Right cardiac atrium (tissue), 5 donors: ENCODE measurements at places on chromosomes 2 and 18. TPM values are rescaled to one million over a fixed set of nuclear protein-coding genes. Genes with fewer than 3 reads are reported as not detected.

DNA sequence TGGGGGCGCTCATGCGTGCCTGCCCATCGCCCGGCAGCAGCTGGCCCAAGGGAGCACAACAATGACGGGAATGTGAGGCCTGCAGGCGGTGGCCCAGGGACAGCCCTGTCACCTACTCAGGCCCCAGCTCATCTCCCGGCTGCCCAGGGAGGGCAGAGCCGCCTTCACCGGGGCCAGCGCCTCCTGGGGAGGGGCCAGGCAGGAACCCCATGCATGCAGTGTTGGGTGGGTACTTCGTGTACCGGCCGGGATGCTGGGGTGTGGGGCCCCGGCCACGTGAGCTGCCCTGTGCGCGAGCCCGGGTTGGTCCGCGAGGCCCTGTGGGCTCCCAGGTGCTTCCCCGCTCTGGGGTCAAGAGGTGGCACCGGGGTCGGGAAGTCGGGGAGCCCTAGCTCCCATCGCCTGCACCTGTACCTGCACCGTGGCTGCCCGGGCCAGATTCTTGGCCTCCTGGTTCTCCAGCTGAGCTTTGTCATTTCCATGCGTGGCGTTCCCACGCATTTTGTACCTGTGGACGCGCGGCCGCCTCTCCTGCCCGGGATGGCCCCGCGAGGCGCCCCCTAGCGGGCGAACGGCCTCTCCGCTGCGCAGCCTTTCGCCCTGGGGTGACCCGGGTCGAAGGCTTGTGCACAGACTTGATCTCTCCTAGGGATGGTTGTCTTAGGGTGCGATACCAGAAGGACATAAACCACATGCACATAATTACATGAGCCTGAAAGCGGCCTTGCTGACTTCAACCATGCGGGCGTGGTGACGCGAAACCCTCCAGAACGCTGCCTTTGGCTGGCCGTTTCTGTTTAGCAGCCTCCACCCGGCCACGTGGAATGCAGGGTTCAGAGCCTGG lies 950 bp downstream of the KLHL30 start:
- DNase-seq, result peak; percentile 67

Gene LRPPRC
- total RNA-seq, result 81.8 TPM

DNA sequence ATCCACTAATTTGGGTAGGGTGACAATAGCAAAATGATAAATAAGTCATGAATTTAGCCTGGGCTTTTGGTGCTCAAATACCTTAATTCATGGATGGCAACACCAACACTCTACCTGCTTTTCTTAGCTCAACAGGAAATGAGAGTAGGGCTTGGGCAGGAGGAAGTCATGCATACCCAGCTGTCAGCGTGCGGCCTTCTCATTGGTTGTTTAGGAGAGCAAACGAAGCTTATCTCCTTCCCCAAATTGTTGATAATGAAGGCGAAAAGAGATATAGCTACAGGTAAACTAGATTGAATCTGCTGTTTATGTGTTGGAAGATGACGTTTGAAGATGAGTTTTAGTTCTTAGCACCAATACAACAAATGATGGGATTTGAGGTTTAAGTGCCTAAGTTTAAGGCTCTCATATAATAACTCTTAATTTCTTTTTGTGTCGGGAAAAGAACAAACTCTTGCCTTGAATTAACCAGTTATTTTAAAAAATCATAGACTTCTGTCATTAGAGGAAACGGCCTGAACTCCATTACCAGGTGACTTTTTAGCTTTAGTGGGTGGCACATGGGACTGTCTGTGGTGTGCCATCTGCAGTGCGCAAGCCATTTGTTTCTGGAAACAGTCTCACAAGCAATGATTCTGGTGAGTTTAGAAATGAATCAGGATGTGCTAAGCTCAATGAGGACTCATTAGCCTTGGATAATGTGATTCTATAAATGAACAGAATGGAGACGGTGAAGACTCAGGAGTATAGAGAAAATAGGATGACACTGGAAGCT lies 19.8 kb downstream of the MAP4K4 start:
- no peak for DNase-seq

- DNase-seq, result no peak
Observed at GRCh38 chr2:64376926-64377325, 77.0 kb upstream of the LGALSL start.

GRCh38 chr2:237242091-237242536 lies 156.4 kb downstream of the COPS8 start:
- DNase-seq, result no peak

- no peak for DNase-seq
Observed at GRCh38 chr2:70047451-70047850, 39.8 kb upstream of the PCBP1 start.

DNA sequence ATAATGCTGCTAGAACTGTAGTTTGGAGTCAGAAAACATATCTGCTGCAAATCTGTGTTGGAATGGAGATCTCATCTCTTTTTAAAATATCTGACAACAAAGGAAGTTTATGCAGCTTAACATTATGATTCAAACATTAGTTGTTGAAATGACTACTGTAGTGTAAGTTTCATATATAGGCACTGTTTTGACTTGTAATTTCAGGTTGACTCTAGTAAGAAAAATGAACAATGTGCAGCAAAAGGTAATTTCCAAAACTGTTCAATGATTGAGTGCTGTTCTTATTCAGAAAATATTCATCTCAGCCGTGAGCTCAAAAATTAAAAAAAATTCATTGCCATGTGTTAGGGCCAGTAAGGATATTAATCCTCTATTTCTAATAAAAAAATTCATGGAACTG lies 48.5 kb downstream of the CCDC138 start:
- DNase-seq, result no peak

Gene NIF3L1
- 16.6 TPM for total RNA-seq

DNA sequence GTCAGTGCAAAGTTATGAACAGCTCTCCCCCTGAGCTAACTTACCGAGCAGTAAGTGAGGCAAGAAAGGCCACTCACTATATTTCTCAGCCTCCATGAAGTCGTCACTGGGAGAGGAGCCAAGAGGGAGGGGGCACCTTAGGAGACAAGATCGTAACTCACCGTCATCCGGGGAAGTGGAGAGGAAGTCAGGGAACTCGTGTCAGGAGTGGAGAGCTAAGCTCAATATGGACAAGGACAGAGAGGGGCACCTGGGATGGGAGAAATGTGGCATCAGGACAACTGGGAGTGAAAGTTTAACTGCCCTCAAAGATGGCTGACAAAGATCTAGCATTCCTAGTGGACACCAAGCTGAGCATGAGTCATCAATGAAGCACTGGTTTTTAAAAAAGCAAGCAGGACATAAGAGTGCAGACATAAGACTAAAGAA lies 37.1 kb downstream of the BCL11A start:
- DNase-seq, result no peak

DNA sequence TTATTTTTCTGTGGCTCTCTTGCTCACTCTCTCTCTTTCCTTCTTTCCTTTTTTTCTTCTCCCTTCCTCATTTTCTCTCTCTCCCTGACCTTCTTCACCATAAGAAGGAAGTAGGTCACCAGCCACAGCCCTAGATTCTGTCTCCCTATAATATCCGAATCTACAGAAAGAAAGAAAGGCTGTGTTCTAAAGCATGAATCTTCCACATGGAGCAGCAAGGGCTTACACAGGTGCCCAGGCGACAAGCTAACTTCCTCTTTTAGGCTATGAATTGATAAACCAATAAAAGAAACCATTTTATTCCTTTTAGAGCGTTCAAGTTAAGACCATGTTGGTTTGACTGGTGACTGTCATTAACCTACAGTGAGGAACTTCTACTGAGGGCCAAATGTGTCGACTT lies 49.3 kb downstream of the CACNB4 start:
- no peak for DNase-seq

DNA sequence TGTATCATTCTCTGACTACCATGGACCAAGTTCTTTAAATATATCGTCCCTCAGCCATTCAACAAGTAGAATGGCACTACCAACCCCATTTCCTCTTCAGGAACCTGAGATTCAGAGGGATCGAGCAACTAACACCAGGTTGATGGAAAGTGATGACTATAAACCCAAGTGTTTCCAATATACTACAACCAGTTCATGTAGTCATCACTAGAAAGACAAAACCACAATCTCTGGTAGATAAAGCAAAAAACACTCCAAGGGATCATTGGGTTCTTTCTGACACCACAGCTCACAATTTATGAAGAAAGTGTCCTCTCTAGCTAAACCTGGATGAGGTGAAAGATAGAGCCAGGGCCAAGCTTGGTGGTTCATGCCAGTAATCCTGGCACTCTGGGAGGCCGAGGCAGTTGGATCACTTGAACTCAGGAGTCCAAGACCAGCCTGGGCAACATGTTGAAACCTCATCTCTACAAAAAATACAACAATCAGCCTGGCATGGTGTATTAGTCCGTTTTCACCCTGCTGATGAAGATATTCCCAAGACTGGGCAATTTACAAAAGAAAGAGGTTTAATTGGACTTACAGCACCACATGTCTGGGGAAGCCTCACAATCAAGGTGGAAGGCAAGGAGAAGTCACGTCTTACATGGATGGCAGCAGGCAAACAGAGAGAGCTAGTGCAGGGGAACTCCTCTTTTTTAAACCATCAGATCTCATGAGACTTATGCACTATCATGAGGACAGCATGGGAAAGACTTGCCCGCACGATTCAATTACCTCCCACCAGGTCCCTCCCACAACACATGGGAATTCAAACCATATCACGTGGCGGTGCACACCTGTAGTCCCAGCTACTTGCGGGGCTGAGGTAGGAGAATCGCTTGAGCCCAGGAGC lies 2.2 kb downstream of the CD226 start:
- DNase-seq, result no peak

- no peak for DNase-seq
Observed at GRCh38 chr2:59333007-59333406, 1091.9 kb upstream of the FANCL start.

GRCh38 chr2:225400060-225400511 lies 576 bp downstream of the NYAP2 start:
- DNase-seq, result no peak

Gene FHOD3
- 157 TPM for total RNA-seq

DNA sequence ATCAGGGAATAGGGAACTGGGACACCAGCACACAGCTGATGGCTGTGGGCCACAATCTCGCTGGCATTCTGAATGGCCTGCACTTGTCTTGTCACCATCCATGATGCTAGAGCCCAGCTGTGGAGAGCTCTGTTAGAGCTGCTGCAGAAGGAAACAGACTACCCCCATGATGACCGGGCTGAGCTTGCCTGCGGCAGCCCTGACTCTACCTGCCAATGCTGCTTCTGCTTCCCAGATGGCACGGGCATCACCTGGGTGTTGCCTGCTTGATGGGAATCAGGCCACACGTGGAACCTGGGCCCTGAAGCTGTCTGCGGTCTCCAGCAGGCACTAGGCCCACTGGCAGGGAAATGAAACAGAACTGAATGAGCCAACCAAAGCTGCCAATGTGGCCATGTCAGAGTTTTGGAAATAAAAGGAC lies 11.2 kb upstream of the DAW1 start:
- peak; percentile 60 for DNase-seq

GRCh38 chr18:57544936-57545660 lies 41.4 kb downstream of the FECH start:
- no peak for DNase-seq

Gene GRB14
- total RNA-seq, result 19.5 TPM

DNA sequence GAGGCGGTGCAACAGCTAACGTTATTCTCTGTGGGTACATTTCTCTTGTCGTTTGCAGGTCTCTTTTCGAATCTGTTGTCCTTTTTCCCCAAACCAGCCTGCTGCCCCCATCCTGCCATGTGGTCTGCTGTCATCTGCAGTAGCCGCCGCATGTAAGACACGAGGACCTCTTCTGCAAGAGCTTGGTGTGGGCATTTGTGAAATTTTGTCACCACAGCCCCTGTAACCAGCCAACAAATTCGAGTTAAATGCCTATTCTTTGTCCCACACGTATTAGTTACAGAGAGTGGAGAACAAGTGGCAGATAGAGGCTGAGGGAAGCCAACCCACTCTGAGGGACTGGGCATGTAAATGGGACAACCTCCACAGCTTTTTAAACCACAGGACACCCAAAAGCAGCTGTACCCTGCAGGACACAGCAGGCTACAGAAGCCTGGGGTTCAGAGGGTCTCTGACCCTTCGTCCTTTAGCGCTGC lies 35.0 kb downstream of the ITGA6 start:
- no peak for DNase-seq

DNA sequence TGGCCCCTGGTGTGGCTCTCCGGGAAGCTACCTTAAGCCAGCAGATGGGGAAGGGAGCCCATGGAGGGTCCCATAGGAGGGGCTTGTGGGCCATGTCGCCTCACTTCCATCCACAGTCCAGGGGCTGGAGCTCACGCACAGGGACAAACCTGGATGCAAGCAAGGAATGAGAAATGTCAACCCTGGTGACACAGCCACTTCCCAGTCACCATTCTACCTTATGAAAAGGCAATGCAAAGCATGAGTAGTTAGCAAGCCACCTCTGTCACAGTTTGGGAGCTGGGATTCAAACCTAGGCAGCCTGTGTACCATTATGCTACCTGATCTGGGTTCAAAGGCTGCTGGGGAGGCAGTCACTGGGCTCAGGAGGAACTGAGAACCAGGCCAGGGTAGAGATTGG lies 170.0 kb upstream of the KLHL29 start:
- DNase-seq, result no peak

Gene MTCL1
- 7.4 TPM for total RNA-seq

DNA sequence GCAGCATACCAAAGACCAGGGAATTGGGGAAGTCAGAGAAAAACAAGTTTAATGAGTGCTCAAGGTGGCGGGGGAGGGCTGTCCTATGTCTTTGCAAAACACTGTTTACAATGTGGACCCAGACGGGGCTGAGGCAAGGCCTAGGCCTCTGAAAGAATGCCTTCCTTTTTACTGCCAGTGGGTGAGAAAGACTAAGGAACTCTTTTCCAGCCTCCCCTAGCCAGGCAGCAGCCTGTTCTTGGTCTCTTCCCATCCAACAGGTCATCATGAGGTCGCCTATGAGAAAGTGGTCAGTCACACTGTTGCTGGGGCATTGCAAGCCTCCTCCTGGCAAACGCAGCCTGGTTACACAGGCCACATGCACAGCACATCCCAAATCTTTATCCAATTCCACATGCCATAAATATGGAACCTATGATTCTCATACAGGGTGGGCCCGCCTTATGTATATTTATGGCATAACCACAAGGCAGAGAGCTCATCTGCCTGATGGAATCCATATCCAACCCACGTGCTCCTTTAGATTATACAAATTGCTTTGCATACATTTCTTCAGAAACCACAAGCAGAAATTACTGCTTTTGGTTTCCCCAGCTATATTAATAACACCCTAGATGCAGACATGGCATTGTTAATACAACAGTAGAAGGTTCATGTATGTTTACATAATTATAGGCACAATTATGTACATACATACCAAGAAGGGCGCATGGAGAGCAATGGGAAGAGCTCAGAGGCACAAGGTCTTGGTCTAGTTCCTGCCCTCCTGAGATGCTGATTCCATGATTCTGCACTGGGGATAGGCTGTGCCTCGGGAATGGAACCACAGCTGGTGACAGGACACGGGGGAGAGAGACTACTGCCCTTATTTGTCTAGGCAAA lies 48.6 kb downstream of the NRP2 start:
- no peak for DNase-seq

GRCh38 chr2:26619096-26619495 lies 22.1 kb downstream of the CIB4 start:
- DNase-seq, result no peak

GRCh38 chr2:96806468-96807126 lies 9.5 kb upstream of the CNNM3 start:
- no peak for DNase-seq

GRCh38 chr2:42987112-42987922 lies 194.9 kb upstream of the HAAO start:
- no peak for DNase-seq

GRCh38 chr2:122100346-122100745 lies 344.9 kb downstream of the TSN start:
- no peak for DNase-seq

GRCh38 chr2:157106950-157107349 lies 150.6 kb upstream of the GALNT5 start:
- no peak for DNase-seq

GRCh38 chr2:227534714-227535113 lies 62.8 kb downstream of the AGFG1 start:
- no peak for DNase-seq

Gene CNGA3
- total RNA-seq, result not detected
